HS-5 (cell line): ENCODE measurements at places on chromosomes 6 and 20.

DNA sequence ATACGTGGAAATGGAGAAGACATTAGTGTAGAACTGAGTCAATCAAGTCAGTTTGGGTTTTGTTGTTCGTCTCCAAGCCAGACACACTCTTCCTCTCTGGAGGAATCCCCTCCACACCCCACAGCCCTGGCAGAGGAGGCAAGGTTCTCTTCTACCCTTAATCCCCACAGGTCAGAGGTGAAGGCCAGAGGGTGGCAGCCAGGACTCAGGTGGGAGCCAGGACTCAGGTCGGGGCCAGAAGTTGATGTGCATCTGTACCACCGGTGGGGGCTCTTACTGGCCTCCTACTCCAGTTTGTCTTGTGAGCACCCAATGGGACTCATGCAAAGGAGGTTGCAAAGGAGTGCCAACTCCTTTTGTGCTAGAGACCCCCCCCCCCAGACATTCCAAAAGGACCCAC lies 126.4 kb downstream of the TBXT start:
- no peak for DNase-seq

GRCh38 chr6:148779142-148779562 lies 32.3 kb downstream of the UST start:
- no peak for DNase-seq

GRCh38 chr6:16338577-16339264 lies 100.3 kb downstream of the GMPR start:
- peak; percentile 95 for DNase-seq

- DNase-seq = no peak
These were observed 192.9 kb downstream of the AIG1 start for GRCh38 chr6:143253586-143253985.

- DNase-seq = no peak
These were observed 5.8 kb downstream of the KIAA0319 start for GRCh38 chr6:24640166-24640565.

- DNase-seq = peak; percentile 73
These were observed 57.3 kb upstream of the MLIP start for GRCh38 chr6:54053881-54054391.

- DNase-seq = no peak
These were observed 37.8 kb upstream of the PRDM1 start for GRCh38 chr6:106048336-106048735.

- no peak for DNase-seq
These were observed 2.2 kb downstream of the IFNGR1 start for GRCh38 chr6:137216875-137217553.

DNA sequence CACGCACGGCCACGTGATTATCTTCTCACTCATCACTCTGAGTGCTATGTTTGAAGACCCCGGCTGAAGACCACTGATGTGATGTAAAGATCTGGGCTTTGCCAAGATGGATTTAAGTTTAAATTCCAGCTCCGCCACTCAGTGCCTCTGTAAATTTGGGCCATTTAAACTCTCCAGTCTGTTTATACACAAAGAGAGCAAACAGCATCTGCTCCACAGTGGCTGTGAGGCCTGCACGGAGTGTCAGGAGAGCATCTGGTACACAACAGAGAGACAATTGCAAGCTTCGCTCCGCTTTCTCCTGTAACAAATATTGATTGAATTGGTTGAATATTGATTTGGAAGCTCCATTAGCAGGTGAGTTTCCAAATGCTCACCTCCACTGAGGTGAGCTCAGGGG lies 80.5 kb upstream of the FRMD1 start:
- DNase-seq = no peak

- peak; percentile 47 for DNase-seq
These were observed 780 bp downstream of the ARMC12 start for GRCh38 chr6:35737413-35738211.

DNA sequence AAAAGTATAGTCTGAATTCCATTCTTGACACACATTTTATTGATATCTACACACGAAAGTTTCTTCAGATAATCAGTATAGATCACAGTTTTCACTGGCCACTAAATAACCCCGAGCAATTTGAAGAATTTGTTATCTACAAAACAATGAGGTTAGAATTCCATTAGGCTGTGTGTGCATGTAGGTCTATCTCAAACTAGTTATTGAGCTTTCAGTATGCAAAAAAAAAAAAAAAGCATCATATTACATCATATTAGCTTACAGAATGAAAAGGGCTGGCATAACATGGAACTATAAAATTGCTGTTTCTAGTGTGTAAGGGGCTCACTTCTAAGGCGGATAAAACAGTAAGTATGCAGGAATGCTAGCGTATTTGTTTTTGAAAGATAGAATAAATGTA lies 59.5 kb upstream of the ADGRG6 start:
- peak; percentile 5 for DNase-seq
